ENCODE measurements at places on chromosomes 12 and 14. TPM values are rescaled to one million over a fixed set of nuclear protein-coding genes. Genes with fewer than 3 reads are reported as not detected.

The NPAS3 gene
- 1.6 TPM for total RNA-seq

The MFAP5 gene
- total RNA-seq: 0.31 TPM

The GSKIP gene
- 27.6 TPM for total RNA-seq

The KRT72 gene
- total RNA-seq: 0.28 TPM

The RNASE2 gene
- not detected for total RNA-seq

The RASSF8 gene
- 87.2 TPM for total RNA-seq

The HCAR2 gene
- total RNA-seq: not detected

The E2F7 gene
- 6.2 TPM for total RNA-seq

The ZC2HC1C gene
- total RNA-seq: 1.6 TPM

GRCh38 chr14:78834766-78835451 is 664.7 kb downstream of the NRXN3 start:
- H3K4me1 ChIP-seq: no peaks in the 10 kb centered on the region
- H3K4me3 ChIP-seq: no peak overlapping the region
- no peaks in the 10 kb centered on the region for H3K36me3 ChIP-seq
- no peak for DNase-seq
- peaks cover 4% of the 10 kb centered on the region for H3K27me3 ChIP-seq

DNA sequence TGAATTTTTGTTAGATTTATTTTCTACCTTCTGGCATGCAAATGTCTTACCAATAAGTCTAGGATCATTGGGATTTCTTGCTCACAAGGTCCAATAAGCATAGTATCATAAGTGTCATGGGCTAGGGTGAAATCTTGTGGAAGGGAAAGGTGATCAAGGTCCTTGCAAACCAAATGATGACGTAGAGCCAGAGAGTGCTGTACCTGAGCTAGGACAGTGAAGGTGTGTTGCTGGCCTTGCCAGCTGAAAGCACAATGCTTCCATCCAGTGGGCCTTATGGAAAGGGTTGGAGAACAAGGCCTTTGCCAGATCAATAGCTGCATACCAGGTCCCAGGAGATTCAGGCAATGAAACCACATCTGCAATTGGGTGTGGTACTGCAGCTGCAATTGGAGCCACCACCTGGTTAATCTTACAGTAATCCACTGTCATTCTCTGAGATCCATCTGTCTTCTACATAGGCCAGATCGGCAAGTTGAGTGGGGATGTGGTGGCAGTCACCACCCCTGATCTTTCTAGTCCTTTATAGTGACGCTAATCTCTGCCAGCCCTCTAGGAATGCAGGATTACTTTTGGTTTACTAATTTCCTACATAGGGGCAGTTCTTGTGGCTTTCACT is 208.9 kb upstream of the MYL2 start:
- H3K4me1 ChIP-seq: peaks cover 2% of the 10 kb centered on the region
- H3K27ac ChIP-seq: no peak overlapping the region
- DNase-seq: no peak
- peaks cover 9% of the 10 kb centered on the region for H3K36me3 ChIP-seq
- H3K4me3 ChIP-seq: no peak overlapping the region

GRCh38 chr12:69578283-69578682 is 7.0 kb upstream of the CCT2 start:
- DNase-seq: no peak
- H3K4me3 ChIP-seq: no peak overlapping the region
- peaks cover 6% of the 10 kb centered on the region for H3K36me3 ChIP-seq
- H3K27ac ChIP-seq: no peak overlapping the region

GRCh38 chr14:103684471-103684870 is 30.8 kb downstream of the XRCC3 start:
- no peak overlapping the region for H3K4me3 ChIP-seq
- no peak overlapping the region for H3K27ac ChIP-seq
- H3K36me3 ChIP-seq: peaks cover 35% of the 10 kb centered on the region
- DNase-seq: no peak

DNA sequence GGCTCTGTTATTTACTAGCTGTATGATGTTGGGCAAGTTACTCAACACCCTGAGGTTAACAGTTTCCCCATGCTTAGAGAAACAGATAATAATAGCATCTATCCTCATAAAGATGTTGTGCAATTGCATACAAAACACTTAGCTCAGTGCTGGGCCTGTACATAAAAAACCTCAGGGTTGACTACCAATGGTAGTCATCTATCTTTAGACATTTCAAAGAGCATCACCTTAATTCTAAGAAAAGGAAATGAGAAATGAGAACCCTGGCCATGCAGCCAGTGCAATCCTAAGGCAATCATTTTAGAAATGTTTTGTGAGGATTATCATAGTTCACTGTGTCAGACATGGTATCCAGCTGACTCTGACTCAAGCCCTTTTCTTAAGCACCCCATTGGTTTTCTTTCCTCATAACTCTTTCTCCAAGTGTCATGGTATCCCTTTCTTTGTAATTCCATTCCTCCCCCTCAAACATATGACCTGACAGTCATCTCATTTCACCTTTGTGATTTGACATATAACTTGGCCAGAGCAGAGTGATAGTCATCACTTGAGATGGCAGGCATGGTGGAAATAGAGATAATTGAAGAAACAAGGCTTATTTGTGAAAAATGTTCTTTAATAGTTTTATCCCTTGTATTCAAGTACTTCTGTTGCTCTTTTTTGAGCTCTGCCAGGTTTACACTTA is 29.5 kb upstream of the OSBPL8 start:
- no peaks in the 10 kb centered on the region for H3K36me3 ChIP-seq
- H3K4me1 ChIP-seq: no peaks in the 10 kb centered on the region
- no peak overlapping the region for H3K27ac ChIP-seq
- DNase-seq: no peak
- H3K27me3 ChIP-seq: no peaks in the 10 kb centered on the region
- H3K4me3 ChIP-seq: no peak overlapping the region

DNA sequence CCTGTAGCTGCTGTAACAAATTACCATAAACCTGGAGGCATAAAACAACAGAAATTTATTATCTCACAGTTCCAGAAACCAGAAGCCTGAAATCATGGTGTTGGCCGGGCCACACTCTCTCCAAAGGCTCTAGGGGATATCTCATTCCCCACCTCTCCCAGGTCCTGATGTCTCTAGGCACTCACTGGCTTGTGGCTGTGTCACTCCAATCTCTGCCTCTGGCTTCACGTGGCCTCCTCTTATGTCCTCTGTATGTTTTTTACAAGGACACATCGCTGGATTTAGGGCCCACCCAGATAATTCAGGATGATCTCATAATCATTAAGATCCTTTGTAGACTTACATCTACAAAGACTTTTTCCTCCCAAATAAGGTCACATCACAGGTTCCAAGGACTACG is 8.0 kb downstream of the GALNT4 start:
- H3K36me3 ChIP-seq: no peaks in the 10 kb centered on the region
- DNase-seq: no peak
- no peak overlapping the region for H3K27ac ChIP-seq
- no peak overlapping the region for H3K4me3 ChIP-seq
- no peaks in the 10 kb centered on the region for H3K27me3 ChIP-seq

- H3K4me3 ChIP-seq: no peak overlapping the region
- peaks cover 10% of the 10 kb centered on the region for H3K36me3 ChIP-seq
- DNase-seq: no peak
Measured at GRCh38 chr12:8701046-8701660, 3.4 kb downstream of the RIMKLB start.

DNA sequence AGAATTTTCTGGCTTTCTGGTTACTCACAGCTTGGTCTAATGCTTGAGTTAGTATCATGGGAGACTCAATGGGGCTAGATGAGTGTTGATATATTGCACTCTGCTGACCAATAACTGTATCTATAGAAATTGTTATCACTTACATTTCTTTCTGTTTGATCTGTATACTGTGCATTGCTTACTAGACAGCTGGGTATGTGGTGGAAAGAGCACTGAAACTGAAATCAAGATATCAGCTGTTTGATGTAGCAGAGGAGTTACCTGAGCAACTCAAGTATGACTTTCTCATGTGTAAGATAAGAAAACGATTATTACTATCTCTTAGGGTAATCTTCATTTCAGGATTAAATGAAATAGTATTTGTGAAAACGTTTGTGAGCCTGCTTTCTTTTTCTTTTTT is 183.0 kb downstream of the SLC15A5 start:
- H3K4me1 ChIP-seq: no peaks in the 10 kb centered on the region
- no peaks in the 10 kb centered on the region for H3K36me3 ChIP-seq
- no peaks in the 10 kb centered on the region for H3K27me3 ChIP-seq
- H3K27ac ChIP-seq: no peak overlapping the region
- DNase-seq: no peak

DNA sequence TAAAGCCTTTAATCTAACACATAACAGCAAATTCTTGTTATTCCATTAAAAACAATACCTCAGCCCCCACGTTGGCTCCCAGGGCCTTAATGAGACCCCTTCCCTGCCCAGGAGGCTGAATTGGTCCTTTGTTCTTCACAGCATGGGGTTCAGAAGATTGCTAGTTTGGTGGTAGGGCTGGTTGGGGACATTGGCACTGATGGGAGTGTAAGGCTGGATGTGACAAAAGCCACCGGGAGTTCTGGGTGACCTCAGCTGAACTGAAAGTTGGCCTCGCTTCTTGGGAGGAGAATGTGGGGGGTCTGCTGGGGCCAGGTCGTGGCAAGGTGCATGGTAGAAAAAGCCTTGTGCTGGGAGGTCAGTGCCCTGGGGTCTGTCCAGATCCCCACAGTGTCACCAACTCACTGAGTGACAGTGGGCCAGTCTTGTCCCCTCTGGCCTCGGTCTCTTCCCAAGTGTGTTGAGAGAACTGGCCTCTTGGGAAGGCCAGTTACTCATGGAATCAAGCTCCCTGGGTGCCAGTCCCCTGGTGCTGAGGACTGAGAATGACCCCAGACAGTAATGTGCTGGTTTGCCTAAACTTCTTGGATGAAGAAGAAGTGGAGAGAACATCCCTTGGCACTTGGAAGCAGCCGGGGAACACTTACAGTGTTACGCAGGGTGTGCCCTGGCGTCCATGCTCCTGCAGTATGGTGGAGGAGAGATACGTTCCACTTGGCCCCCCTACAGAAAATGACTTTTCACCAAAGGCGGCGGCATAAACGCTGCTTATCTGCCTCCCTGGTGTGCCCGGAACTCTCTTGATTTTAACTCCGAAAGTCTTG is 283.7 kb upstream of the RTL1 start:
- peaks cover 16% of the 10 kb centered on the region for H3K4me1 ChIP-seq
- H3K36me3 ChIP-seq: peaks cover 3% of the 10 kb centered on the region
- DNase-seq: no peak

DNA sequence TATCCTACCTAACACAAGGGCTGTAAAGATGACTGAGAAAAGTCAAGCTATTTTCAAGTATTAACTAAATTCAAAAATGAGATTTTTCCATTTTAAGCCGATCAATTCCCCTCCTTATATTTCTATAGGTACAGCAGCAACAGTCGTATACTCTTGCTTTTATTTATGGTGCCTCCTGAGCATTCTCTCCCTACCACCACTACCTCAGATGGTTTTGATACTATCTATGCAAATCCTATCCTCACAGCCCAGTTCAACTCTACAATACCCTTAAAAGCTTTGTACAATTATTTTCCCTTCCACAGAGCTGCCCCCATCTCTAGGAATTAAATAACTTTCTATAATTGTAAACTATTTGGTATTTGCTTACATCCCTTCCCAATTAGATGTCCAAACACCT is 52.1 kb downstream of the GALC start:
- peaks cover 10% of the 10 kb centered on the region for H3K4me1 ChIP-seq
- no peak for DNase-seq
- no peaks in the 10 kb centered on the region for H3K27me3 ChIP-seq
- H3K4me3 ChIP-seq: no peak overlapping the region

GRCh38 chr14:96459851-96460250 is 42.3 kb upstream of the PAPOLA start:
- H3K4me1 ChIP-seq: no peaks in the 10 kb centered on the region
- DNase-seq: no peak
- peaks cover 2% of the 10 kb centered on the region for H3K27me3 ChIP-seq
- no peaks in the 10 kb centered on the region for H3K36me3 ChIP-seq
- no peak overlapping the region for H3K4me3 ChIP-seq

GRCh38 chr12:88737838-88738472 is 157.7 kb upstream of the KITLG start:
- H3K36me3 ChIP-seq: no peaks in the 10 kb centered on the region
- H3K27me3 ChIP-seq: no peaks in the 10 kb centered on the region
- no peak for DNase-seq
- H3K4me3 ChIP-seq: no peak overlapping the region
- no peak overlapping the region for H3K27ac ChIP-seq

- peaks cover 9% of the 10 kb centered on the region for H3K4me1 ChIP-seq
- no peak for DNase-seq
- no peak overlapping the region for H3K27ac ChIP-seq
- H3K27me3 ChIP-seq: peaks cover 3% of the 10 kb centered on the region
- no peak overlapping the region for H3K4me3 ChIP-seq
- H3K36me3 ChIP-seq: no peaks in the 10 kb centered on the region
Measured at GRCh38 chr12:15597125-15597830, 191.9 kb downstream of the EPS8 start.

GRCh38 chr14:22112004-22112403 is 438.4 kb upstream of the OR4E1 start:
- no peaks in the 10 kb centered on the region for H3K27me3 ChIP-seq
- no peaks in the 10 kb centered on the region for H3K36me3 ChIP-seq
- H3K4me1 ChIP-seq: peaks cover 2% of the 10 kb centered on the region
- H3K4me3 ChIP-seq: no peak overlapping the region
- peak; percentile 59 for DNase-seq
- no peak overlapping the region for H3K27ac ChIP-seq

All from endothelial cell (in vitro differentiated cells).